ENCODE measurements at places on chromosomes 2 and 18.
A peak's percentile ranks its signal among the peaks of the same experiment; 100 is the strongest.

DNA sequence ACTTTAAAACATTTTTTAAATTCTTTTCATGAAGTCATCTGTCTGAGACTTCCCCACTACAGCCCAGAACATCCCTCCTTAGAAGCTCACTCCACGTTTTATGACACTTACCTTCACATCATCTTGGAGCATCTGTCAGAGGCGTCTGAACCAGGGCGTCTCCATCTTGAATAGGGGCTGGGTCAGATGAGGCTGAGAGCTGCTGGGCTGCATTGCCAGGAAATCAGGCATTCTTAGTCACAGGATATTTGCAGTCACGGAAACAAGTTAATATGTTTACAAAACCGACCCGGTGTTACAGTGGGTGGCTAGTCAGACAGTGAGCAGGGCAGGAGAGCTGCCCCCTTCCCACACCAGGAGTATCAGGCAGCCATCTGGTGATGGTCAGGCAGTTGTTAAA is 456.5 kb downstream of the FBXO15 start:
- DNase-seq, result peak; percentile 82

- no peak for DNase-seq
These were observed 74.1 kb downstream of the BOD1L2 start for GRCh38 chr18:57220930-57221483.

DNA sequence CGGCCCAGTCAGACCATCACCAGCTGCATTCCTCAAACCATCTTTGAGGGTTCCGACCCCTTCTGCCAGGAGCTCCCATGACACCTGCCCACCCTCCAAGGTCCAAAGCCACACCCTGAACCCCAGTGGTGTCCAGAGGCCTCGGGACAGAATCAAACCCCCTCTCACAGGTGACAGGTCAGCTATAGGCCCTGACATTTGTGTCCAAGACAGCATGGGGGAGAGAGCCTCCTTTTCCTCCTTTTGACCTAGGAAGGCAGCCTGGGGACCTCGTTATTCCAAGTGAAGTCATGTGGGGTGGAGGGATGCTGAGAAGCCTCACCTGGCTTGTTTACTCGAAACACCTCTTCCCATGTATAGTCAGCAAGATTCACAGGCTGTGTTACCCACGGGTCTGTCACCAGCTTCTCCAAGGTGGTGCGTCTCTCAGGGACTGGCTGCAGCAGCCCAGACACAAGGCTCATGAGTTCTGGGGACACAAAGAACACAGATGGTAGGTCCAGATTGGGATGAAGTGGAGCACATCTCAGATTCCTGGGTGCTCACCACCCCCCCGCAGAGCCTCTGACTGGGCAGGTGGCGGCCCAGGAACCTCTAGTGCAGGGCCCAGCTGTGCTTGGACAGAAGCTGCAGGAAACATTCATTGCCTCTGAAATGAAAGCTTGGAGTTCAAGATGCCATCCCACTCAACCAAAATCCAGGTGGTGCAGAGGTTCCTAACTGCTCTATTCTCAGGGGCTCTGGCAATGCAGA is 5.1 kb upstream of the MTERF4 start:
- no peak for DNase-seq

GRCh38 chr18:8264861-8265411 is 344.3 kb upstream of the RAB12 start:
- no peak for DNase-seq

DNA sequence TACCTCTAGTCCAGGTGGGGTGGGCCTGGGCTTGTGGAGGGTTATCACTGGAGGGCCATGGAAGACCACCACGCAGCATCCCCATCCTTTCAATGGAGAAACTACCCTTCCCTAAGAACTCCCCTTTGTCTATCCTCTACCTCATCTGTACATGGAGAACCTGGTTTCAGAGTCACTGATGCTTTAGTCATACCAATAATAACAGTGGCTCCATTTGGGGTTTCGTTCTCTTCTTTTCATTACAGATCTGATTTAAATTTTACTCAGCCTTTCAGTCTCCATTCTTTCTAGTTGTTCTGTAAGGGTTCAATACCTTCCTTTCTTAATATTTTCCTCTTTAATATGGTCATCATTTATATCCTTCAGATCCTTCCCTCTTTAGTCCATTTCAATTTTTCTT is 54.6 kb upstream of the ZFP36L2 start:
- DNase-seq, result no peak

- no peak for DNase-seq
These were observed 219.6 kb downstream of the LTBP1 start for GRCh38 chr2:33166287-33166881.

DNA sequence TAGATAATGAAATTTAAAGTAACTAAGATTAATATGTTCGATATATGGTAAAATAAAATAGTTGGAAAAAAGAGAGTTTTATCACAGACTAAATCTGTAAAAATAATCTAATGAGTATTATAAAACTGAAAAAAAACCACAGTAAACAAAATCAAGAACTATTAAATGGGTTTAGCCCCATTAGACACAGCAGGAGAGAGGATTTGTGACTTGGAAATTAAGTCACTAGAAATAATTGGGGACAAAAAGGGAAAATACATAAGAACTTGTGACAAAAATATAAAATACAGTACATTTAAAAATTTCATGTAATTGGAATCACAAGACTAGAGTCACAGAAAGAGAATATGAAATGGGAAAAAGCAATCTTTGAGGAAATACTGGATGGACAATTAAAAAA is 1114.6 kb upstream of the KLHL29 start:
- DNase-seq, result no peak

DNA sequence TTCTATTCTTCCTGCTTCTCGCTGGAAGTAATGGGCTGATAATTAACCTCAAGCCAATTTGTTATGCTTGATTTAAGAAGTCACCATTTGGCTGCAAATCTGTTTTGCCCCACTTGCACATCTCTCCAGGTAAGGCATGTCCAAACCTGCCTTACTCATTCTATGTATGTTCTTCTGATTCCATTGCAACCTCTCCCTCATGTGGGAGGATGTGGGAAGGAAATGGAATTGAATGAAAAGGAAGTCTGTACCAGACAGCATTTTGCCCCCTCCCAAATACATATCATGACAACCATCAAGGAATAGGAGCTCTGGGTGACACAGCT is 131.7 kb downstream of the NRP2 start:
- DNase-seq, result no peak

DNA sequence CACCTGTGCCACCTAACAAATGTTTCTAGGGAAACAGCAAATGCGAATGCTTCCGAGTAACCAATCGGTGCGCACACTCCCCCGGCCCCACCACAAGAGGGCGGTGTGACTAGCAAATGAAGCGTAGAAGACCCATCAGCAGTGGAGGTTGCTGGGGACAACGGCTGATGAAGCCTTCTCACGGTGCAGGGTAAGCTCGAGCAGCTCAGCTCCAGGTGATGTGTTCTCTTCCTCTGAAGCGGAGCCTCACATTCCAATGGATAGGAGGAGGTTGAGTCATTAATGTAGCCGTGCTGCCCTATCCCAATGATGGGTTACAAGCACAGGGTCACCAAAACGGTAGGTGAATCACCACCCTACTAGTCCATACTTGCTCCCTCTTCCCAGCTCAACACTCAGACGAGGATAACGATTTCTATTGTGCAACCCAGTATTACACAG is 127.6 kb upstream of the TWIST2 start:
- no peak for DNase-seq

DNA sequence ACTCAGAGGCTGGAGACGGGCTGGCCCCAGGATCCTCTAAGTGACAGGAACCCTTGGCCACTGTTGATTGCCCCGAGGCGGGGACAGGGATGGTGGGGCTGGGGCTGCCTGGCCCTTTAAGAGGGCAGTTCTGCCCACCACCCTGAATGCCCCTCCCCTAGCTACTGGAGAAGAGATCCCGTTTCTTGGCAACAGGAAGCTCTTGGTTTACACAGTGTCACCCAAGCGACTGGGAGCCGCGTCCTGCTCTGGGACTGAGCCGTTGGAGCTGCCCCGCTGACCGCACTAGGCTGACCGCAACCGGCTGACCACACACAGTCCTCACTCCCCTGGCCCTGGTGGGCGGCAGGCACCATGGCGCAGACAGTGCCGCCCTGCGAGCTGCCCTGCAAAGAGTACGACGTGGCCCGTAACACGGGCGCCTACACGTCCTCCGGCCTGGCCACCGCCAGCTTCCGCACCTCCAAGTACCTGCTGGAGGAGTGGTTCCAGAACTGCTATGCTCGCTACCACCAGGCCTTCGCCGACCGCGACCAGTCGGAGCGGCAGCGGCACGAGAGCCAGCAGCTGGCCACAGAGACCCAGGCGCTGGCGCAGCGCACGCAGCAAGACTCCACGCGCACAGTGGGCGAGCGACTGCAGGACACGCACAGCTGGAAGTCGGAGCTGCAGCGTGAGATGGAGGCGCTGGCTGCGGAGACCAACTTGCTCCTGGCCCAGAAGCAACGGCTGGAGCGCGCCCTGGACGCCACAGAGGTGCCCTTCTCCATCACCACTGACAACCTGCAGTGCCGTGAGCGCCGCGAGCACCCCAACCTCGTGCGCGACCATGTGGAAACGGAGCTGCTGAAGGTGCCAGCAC is at the start of gene TEKT4:
Gene TEKT4, plus strand, starts transcription at position 205 of the 862 bp plus-strand sequence. Its CDS starts 150 bp downstream, at position 355.
- DNase-seq, result no peak

- no peak for DNase-seq
These were observed 17.3 kb downstream of the CAPN10 start for GRCh38 chr2:240603846-240604245.

GRCh38 chr2:160783474-160783873 is 289.9 kb upstream of the RBMS1 start:
- DNase-seq, result no peak

DNA sequence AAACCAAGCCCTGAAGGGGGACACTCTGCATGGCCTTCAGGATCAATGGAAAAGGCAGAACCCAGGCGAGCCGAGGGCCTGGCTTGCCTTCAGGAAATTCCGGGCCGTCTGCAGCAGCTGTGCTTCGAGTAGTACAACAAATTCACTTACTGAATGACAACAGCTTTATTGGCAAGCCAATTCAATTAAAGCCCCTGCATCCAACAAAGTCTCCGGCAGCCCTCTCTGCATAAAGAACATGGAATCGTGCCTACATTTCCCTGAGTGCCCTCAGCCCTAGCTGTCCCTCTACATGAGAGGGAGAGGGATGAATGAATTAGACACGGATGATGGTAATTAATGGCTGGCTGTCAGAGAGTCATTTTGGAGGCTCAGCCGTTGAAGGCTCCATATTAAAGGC is 189.0 kb downstream of the BCL11A start:
- no peak for DNase-seq

DNA sequence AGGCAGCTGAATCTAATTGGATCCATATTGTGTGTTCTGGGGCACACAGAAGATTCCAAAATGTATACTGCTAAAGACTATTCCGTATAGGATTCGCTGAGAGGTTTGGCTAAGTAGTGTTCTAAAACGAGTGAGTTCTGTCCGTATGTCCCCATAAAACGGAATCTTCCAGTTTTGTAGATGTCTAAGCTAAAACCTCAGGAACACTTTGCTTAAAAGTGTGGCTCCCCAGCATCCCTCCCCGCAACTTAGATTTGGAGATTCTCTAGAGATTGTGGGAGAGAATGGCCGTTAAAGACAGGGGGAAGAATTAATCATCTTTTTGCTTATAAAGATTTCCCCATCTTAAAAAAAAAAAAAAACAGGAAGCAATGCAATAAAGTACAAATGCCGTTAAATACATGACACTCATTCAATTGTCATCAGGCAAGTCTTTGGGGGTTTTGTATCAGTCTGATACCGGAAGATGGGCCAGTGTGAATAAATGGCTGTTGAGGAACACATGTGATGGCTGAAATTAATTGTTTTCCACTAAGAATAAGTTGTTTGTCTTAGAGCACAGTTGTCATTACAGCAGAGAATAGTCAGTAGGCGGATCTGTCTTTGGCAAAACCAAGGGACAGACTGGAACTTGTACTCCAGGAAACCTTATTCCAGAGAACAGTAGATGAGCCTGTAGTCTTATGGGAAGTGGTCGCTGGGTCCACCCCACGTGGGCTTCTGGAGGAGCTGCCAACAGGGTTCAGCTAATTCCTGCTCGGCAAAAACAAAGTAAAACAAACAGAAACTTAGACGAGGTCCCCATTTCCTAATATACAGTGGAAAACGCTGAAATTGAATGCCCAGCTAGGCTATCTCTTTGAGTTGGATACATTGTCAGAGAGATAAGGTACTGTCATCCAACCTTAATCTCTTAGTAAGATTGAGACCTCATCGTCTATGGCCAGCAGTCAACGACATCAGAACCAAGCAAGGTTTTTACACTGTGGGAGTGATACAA is 1.7 kb downstream of the EMILIN2 start:
- no peak for DNase-seq

- DNase-seq, result no peak
These were observed 22.6 kb downstream of the MAPK4 start for GRCh38 chr18:50582500-50582899.

- DNase-seq, result peak; percentile 93
These were observed 73.1 kb downstream of the ACKR3 start for GRCh38 chr2:236642584-236643291.

DNA sequence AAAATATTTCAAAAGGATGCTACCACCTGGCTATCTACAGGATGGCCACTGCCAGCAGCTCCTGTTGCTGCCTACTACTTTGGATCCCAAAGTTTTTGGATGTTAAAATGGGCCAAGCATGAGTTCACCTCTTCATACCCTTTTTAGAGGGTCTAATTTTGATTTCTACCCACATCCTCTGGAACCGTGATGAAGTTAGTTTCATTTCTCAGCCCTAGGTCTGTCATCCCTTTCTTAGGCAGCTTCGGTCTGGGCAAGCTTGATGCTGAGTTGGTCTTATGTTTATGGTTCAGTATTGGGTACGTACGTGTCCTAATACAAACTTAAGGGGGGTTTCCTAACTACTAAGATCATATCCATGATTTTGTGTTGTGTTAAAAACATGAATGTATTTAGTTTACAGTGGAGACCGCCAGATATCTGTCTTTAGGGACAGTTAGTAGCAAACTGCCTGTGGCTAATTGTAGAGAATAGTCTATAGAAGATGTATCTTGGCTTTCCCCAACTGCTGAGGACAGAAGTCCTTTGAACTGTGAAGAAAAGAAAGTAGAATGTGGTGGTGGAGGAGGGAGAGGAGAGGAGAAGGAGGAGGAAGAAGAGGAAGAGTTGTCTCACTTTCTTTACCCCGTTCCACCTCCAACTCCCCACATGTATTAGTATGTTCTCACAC is 184.9 kb downstream of the UBE2E3 start:
- DNase-seq, result no peak

- no peak for DNase-seq
These were observed 217.5 kb downstream of the DLGAP1 start for GRCh38 chr18:4237664-4238041.

DNA sequence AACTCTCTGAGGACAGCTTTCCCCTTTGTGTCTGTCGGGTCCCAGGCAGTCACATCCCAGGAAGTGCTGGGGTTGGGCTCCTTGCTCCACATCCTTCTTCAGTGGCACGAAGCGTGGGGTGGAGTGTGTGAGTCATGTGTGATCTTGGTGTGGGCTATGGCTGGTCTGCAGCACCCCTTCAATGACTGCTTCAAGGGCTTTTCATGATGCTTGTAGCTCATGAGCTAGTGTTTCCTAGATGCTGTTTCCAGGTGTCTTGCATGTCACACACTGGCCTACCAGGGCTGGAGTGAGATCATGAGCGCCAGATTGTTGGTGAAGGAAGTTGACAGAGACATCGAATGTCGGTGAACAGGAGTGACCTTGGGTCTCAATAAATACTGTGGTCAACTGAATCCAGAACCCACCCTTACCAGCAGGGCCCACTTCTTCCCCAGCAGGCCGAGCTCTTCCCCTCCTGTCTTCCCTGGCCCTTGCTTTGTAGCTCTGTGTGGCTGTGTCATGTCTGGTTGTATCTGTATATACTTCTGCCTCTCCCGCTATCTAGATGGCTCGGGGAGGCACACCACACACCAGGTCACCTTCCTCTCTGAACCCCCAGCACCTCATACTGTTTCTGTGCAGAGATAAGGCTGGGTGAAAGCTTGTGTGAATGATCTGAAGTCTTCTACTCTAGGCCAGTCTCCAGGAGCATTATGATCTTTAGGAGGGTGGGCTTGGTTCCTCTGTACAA is 3.8 kb downstream of the C2orf92 start:
- no peak for DNase-seq

Measured in retinal pigment epithelial cell (primary cell).